ENCODE measurements at places on chromosomes 16 and 17.

DNA sequence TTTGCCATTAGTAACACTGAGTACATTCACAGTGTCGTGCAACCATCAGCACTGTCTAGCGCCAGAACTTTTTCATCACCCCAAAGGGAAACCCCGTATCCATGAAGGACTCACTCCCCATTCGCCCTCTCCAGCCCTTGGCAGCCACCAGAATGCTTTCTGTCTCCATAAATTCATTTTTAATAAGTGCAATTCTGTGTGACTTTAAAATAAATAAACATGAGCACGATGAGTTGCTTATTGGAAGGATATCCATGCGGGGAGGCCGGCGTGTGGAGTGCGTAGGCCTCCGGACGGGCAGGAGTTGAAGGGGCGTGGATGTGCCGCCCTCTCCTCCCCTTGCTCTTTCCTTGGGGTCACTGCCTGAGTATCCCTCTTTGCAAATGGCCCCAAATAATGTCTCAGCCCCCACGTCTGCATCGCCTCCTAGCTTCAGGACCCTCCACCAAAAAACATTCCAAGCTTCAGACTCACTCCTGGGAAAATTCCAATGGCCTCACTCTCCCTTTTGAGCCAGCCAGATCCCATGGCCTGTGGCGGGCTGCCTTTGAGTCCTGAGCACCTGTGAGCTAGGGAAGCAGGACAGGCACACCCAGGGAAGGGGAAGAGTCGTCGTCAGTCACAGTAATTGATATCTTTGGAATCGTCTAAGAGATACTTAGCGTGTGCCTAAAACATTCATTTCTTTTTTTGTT lies 306.3 kb downstream of the SEC14L1 start:
- DNase-seq: no peak

- no peak for DNase-seq
These were observed 54.6 kb downstream of the MARCHF10 start for GRCh38 chr17:62753562-62753961.

DNA sequence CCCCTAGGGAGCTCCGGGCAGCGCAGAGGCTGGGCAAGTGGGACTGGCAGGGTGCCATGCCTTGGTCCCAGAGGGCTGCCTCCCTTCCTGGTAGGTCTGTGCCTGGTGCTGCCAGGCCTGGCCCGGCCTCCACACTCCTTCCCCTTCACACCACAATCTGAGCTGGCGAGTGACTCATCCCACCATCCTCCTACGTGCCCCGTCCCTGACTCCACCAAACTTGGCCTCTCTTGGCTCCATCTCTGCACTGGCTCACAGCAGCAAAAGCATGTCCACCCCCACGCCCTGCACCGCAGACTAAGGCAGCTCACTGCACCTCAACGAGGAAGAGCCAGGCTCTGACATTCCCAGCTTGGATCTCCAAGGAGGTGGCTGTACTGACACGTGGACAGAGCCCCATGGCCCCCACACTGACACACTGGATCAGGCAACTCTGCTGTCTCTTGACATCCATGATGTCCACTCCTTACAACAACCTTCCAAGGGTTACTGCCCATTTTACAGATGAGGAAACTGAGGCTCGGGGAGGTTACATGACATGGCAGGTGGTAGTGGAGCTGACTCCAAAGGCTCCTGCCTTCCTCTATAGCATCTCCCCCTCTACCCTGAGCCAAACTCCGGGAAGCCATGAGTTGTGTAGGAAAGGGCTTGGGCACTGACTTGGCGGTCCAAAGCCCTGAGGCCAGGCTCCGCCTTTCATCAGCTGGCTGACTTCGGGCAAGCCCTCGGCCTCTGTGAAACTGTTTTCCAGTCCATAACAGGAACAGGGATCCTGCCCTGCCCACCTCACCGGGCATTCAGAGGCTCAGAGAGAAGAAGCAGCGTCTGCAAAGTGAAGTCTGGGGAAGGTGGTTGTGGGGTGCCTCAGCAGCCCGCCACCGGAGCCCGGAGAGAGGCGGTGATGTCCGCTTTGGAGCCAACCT lies 20.1 kb upstream of the KRT19 start:
- DNase-seq: no peak

- no peak for DNase-seq
These were observed 81.1 kb downstream of the FTO start for GRCh38 chr16:53785044-53785443.

- DNase-seq: no peak
These were observed 23.4 kb downstream of the MYO18A start for GRCh38 chr17:29156781-29157180.

DNA sequence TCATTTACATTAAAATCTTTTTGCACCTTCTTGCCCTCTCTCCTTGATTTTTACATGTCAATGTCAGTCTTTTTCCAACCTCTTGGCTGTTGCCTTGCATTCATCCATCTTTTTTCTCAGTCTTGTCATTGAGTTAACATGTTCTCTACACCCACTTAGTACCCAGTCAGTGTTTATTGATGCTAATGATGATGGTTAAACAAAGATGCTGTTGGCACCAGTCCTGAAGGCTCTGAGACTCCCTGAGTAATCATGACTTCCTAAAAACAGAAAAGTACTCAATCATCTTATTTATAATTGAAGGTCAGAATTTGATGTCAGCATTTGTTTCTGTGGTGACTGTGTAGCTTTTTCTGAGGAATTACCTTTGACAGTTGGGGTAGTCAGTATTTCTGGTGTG lies 104.5 kb downstream of the NLK start:
- DNase-seq: no peak

GRCh38 chr16:86930001-86930400 lies 351.7 kb downstream of the FOXL1 start:
- DNase-seq: no peak

GRCh38 chr16:3643095-3643730 lies 11.3 kb upstream of the DNASE1 start:
- no peak for DNase-seq

DNA sequence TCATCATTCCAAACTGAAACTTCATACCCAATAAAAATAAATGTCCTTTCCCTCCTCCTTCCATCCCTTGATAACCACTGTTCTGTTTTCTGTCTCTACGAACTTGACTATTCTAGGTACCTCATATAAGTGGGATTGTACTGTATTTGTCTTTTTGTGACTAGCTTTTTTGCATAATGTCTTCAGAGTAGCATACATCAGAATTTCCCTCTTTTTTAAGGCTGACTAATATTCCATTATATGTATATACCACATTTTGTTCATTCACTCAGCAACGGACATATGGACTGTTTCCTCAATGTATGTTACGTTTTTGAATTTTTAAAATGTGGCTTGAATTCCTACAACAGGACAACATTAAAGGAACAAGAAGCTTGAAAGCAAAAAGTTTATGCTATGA lies 1.5 kb upstream of the NUFIP2 start:
- no peak for DNase-seq

- peak; percentile 59 for DNase-seq
These were observed 924 bp downstream of the SMARCD2 start for GRCh38 chr17:63841350-63842172.

- DNase-seq: peak; percentile 76
These were observed 15.8 kb upstream of the CAVIN1 start for GRCh38 chr17:42438600-42439567.

DNA sequence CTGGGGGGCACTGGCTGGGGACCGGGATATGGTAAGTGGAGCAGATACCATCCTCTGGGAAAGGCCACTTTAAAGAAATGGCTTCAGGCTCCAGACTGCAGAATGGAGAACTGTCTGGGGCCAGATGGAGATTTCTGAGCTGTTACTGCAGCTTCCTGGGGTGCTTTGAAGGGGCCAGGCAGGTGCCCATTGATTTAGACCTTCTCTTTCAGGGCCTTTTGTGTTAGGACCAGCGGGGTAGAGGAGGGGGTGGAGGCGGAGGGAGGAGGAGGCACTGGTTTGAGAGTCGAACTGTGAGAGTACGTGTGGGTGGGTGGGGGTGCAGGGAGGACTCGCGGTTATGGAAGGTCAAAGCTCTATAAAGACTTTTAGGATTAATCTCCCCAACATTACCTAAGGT lies 11.4 kb downstream of the NECAB2 start:
- no peak for DNase-seq

GRCh38 chr16:21620592-21620991 lies 21.2 kb downstream of the METTL9 start:
- DNase-seq: no peak

DNA sequence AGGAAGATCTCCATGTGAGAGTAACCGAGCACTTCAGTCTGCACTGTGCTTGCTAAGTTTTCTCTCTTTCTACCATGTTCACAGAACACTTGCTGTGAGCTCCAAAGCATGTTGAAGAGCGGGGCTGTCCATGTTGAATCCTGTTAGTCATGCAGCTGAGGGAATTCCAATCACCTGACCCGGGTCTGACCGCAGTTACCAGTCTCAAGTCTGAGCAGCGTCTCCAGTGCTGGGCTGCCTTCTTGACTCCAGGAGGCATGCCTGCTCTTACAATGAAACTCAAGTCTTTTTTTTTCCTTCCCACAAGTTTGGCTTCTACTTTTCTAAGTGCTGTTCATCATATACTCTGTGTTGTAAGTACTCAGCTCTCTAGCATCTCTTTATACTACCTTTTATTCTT lies 44.3 kb downstream of the HOXB1 start:
- no peak for DNase-seq

- peak; percentile 40 for DNase-seq
These were observed 3.4 kb downstream of the MKS1 start for GRCh38 chr17:58215685-58216084.

DNA sequence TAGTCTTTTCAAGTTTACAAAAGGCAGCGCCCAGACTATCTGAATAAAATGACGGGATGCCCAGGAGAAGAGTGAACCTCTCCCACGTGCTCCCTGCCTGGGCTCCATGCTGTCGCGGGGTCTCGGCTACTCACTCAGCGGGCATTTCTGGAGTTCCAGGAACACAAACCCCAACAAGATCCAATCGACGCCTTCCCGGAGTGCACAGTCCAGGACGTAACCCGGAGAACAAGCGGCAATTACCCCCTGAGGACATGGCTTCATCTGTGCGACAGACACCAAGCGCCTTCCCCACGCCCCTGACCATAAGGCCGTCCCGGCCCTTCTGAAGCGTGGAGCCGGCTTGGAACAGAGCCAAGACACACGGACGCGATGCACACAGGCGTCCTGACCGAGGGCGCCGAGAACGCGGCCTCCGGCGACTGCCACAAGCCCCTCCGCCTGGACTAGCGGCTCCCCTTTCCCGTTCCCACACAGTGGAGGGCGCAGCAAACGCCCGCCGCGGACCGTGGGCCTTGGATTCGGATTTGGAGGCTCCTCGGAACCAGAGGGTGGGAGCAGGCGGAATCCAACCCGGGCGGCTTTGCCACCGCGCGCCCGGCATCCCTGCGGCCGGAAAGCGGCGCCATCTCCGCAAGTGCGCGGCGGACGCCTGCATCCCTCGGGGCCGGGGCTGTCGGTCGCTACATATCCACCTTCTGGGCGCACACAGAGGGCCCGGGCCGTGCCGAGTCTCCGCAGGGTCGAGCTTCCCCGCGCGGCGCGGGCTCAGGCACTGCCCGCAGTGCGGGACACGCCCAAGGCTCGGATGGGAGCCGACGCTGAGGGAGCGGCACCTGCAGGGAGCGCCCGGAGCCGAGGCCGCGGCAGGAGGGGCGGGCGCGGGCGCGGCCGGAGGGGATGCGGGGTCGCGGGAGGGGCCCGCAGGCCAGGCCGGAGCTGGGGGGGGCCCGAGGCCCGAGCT lies 725 bp downstream of the ABCA3 start:
- peak; percentile 35 for DNase-seq

DNA sequence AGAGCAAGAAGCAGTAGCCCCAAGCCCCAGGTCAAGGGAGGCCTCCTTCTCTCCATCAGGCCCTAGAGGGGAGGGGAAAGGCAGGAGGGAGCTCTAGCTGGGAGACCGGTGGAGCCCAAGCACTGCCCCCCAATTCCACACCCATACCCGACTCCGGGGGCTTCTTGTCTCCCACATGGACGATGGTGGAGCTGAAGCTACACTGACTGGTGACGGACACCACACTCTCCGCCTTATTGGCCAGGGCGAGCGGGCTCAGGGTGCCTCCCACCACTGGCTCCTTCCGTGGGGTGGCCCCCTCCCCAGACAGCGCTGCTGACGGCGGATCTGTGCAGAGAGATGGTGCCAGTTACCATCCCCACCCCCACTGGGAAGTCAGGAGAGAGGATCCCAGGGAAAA lies 6.4 kb downstream of the PER1 start:
- DNase-seq: no peak

All from NAMALWA (cell line).